Vagina (tissue), 2 donors: ENCODE measurements at places on chromosomes 12 and 14. TPM values are rescaled to one million over a fixed set of nuclear protein-coding genes. Genes with fewer than 3 reads are reported as not detected.

DNA sequence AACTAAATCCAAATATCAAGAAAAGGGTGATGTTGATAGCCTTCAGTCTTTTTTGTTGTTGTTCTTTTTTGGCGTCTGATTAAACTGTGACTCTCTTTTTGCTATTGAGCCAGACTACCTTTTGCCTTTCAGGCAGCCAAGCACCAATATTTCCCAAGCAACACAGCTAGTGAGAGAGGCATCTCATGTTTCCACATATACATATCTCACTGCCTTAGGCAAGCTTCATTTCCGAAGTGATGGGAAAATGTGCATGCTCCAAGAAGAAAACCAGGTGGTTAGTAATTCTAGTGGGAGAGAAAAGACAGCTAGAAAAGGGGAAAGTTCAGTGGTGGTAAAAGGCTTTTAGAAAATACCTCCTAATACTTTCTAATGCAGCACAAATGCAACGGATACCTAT is 277.7 kb downstream of the TMTC2 start:
- H3K4me1 ChIP-seq: no peaks in the 10 kb centered on the region
- H3K27me3 ChIP-seq: no peaks in the 10 kb centered on the region
- H3K27ac ChIP-seq: no peak overlapping the region
- no peak overlapping the region for H3K4me3 ChIP-seq
- no peak for DNase-seq

Gene ADGRD1
- total RNA-seq: 35.8 TPM

- no peak overlapping the region for H3K4me3 ChIP-seq
- H3K27me3 ChIP-seq: no peaks in the 10 kb centered on the region
- no peaks in the 10 kb centered on the region for H3K36me3 ChIP-seq
- no peaks in the 10 kb centered on the region for H3K4me1 ChIP-seq
- H3K27ac ChIP-seq: no peak overlapping the region
- no peak for DNase-seq
Measured at GRCh38 chr12:79535751-79536150, 155.0 kb downstream of the PAWR start.

DNA sequence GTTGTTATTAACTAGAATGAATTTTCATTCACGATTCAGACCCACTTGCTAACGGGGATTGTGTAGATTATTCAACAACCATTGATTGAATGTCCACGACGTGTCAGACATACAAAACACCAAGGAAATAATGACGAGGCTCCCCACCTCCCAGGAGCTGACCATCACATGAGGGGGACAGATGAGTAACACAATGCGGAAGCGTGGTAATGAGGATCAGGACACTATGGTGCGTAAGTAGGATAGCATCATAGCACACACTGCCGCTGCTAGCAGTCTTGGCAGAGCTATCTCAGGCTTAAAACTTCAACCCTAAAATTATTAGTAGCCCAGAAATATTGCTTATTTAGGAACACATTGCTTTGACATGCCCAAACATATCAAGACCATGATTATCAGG is 265.8 kb downstream of the EGLN3 start:
- H3K4me3 ChIP-seq: no peak overlapping the region
- H3K27me3 ChIP-seq: no peaks in the 10 kb centered on the region
- H3K27ac ChIP-seq: no peak overlapping the region
- H3K36me3 ChIP-seq: no peaks in the 10 kb centered on the region
- DNase-seq: no peak

- H3K27me3 ChIP-seq: no peaks in the 10 kb centered on the region
- no peak for DNase-seq
- H3K36me3 ChIP-seq: no peaks in the 10 kb centered on the region
- H3K27ac ChIP-seq: no peak overlapping the region
- H3K4me3 ChIP-seq: no peak overlapping the region
- no peaks in the 10 kb centered on the region for H3K4me1 ChIP-seq
Measured at GRCh38 chr12:38166225-38166624, 150.3 kb upstream of the ALG10B start.

Gene NXPH4
- 3.2 TPM for total RNA-seq

Gene FZD10
- 5.2 TPM for total RNA-seq

- H3K4me3 ChIP-seq: no peak overlapping the region
- H3K4me1 ChIP-seq: no peaks in the 10 kb centered on the region
- no peaks in the 10 kb centered on the region for H3K27me3 ChIP-seq
- no peak for DNase-seq
Measured at GRCh38 chr14:105439710-105440553, 20.3 kb downstream of the MTA1 start.

GRCh38 chr12:79766705-79767464 is 76.1 kb upstream of the PAWR start:
- no peak overlapping the region for H3K4me3 ChIP-seq
- DNase-seq: no peak
- H3K4me1 ChIP-seq: peaks cover 29% of the 10 kb centered on the region
- H3K36me3 ChIP-seq: no peaks in the 10 kb centered on the region

DNA sequence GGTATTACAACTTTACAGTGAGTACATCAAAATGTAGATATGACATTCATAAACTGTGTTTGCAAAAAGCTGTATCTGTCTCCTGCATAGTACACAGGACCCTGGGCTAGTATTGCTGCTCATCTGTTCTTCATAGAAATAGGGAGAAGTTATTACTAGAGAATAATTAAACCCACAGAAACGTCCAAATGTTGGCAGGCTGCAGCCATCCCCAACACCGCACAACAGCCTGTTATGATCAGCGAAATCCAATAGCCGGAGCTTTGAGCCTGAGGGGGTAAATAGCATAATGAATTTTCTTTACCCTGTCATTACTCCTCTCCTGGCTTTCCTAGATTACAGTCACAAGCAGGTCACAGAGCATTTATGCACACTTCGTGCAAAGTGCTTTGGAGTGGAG is 178.0 kb downstream of the DACT1 start:
- H3K27me3 ChIP-seq: no peaks in the 10 kb centered on the region
- H3K4me1 ChIP-seq: peaks cover 6% of the 10 kb centered on the region
- H3K36me3 ChIP-seq: no peaks in the 10 kb centered on the region
- no peak for DNase-seq
- no peak overlapping the region for H3K27ac ChIP-seq

DNA sequence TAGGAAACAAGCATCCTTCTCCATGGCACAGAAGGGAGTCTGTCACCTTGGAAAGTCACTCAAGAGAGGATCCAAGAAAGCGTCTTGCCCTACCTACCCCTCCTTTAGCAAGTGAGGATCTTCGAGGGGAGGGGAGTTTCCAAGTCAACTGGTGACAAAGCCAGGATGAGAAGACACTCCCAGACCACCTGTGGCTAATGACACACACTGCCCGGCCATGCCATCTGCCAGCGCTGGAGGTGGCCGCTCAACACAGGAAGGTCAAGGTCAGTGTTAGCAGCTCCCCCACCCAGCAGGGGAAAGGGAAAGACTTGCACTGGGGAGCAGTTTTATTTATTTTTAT is 41.3 kb downstream of the ELK3 start:
- H3K4me3 ChIP-seq: no peak overlapping the region
- H3K27ac ChIP-seq: peak overlapping the region; percentile 71
- no peaks in the 10 kb centered on the region for H3K36me3 ChIP-seq
- H3K4me1 ChIP-seq: peaks cover 69% of the 10 kb centered on the region

- H3K36me3 ChIP-seq: no peaks in the 10 kb centered on the region
- no peak overlapping the region for H3K27ac ChIP-seq
- no peak overlapping the region for H3K4me3 ChIP-seq
- no peaks in the 10 kb centered on the region for H3K4me1 ChIP-seq
- H3K27me3 ChIP-seq: no peaks in the 10 kb centered on the region
Measured at GRCh38 chr14:59827401-59827800, 43.2 kb downstream of the RTN1 start.

GRCh38 chr12:106588771-106589170 is 6.0 kb downstream of the RFX4 start:
- H3K36me3 ChIP-seq: no peaks in the 10 kb centered on the region
- no peak for DNase-seq
- H3K27me3 ChIP-seq: peaks cover 11% of the 10 kb centered on the region

GRCh38 chr14:61269321-61270083 is 11.6 kb downstream of the TMEM30B start:
- peak overlapping the region; percentile 43 for H3K4me3 ChIP-seq
- H3K27me3 ChIP-seq: no peaks in the 10 kb centered on the region
- H3K27ac ChIP-seq: no peak overlapping the region
- no peak for DNase-seq
- no peaks in the 10 kb centered on the region for H3K36me3 ChIP-seq

GRCh38 chr12:101498252-101498651 is 23.1 kb downstream of the SPIC start:
- no peak overlapping the region for H3K4me3 ChIP-seq
- H3K27ac ChIP-seq: peak overlapping the region; percentile 48
- no peak for DNase-seq
- H3K36me3 ChIP-seq: no peaks in the 10 kb centered on the region
